Stimulated activated CD4-positive, alpha-beta T cell treated with anti-CD3 and anti-CD28 coated beads, Interleukin-4, amount 100 ng/mL, for 4 hours (primary cell): ENCODE measurements at places on chromosomes 2 and 18.

DNA sequence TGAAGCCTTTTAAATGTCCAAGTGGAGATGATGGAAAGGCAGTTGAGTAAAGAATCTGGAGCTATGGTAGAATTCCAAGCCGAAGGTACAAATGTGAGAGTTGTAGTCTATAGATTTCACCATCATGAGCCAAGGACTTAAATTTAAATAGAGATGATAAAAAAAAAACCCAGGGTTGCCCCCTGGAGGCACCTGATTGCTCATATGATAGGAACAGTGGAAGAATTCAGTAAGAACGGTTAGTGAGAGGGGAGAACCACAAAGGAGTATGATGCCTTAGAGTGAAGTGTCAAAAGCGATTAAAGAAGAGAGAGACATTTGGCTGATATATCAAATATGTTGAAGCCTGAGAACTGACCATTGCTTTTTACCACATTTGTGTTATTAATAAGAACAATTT, 11.9 kb downstream of the NYAP2 start:
- DNase-seq = no peak

DNA sequence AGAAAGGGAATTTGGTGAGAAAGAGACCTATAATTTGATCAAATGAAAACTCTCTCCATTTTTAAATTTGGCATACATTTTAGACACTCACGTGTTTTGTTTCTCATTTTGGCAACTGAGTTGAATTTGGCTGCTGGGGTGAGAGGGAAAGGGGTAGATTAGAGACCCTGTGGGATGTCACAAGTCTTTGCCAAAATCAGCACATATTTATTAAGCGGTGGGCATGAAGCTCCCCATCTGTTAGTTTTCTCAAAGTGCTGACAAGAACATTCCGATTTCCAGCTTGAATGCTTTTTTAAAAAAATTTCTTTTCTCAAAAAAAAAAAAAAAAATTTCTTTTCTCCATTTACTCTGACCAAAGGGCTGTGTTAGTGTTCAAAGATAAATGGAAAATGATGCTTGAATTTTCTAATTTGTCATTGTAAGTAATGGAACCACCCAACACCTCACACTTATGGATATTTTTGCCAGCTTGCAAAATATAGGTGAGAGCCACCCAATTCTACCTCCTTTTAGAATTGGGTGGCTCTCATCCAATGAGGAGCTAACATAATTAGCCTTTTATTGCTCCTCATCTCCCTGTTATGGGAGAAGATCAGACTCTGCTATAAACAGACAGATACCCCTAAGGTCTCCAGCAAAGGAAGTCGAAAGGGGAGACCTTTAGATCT, 222.9 kb upstream of the FN1 start:
- no peak for DNase-seq

DNA sequence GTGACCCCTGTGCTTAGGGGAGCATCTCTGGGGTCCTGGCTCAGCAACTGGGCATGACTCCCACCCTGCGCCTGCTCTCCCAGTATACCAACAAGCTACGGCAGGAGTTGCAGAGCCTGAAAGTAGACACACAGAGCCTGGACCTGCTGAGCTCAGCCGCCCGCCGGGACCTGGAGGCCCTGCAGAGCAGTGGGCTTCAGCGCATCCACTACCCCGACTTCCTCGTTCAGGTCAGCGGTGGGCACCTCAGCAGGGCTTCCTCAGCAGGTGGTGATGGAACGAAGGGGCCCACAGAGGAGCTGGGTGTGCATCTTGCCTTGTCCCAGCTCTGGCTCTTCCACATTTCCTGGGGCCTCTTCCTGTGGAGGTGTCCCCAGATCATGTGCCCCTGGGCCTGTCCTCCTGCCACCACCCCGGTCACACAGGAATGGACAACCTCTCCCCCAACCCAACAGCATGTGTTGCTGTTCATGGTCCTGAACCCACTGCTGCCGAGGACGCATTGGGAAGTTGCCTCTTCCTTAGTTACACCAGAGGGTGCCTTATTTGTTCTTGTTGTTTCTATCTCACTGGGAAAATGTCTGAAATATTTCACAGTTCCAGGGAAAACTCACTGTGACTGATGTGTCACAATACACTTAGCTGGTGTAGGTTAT, 10.8 kb downstream of the PROM2 start:
- no peak for DNase-seq

DNA sequence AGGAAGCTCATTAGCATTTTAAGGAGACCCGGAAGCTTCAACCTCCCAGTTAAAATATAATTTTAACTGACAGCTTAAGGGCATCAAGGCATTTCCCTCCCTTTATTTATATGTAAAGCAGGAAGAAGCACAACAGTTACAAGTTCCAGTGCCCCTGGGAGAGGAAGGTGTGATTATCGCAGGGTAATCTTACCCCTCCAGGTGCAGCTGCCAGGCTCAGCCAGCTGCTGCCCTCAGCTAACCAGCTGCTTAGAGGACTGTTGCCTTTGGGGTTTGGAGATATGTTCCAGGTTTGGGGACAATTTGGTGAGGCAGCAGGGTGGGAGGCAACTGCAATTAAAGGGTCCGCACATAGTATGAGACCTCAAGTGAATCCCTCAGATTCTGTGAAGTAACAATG, 55.3 kb upstream of the SETBP1 start:
- DNase-seq = no peak

DNA sequence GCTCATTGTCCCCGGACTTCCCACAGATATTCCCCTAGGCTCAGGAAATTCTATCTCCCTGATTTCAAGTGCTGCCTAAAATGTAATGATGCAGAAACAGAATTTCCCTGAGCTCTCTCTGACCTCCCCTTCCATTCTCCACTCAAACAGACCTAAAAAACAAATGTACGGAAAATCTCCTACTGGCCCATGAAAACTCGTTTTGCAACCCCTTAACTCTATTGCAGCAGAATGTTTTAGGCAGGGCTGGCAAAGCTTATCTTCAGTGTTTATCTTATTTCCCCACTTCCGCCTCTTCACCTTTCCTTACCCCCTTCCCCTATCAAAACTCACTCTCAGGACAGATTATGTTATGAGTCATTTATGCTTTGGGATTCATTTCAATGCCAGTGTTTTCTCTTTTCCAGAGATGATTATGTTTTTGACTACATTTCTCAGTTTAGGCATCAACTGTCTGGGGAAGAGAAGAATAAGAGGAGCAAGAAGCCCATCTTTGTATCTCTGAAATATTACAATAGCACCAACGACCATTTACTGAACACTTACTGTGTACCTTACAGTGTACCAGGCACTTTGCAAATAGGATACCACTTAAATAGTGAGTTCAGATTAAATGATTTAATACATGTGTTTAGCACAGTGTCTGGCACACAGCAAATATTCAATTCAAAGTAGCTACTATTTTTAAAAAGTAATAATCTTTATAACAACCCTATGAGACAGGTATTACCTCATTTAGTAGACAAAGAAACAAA, 53.9 kb upstream of the STPG4 start:
- no peak for DNase-seq

DNA sequence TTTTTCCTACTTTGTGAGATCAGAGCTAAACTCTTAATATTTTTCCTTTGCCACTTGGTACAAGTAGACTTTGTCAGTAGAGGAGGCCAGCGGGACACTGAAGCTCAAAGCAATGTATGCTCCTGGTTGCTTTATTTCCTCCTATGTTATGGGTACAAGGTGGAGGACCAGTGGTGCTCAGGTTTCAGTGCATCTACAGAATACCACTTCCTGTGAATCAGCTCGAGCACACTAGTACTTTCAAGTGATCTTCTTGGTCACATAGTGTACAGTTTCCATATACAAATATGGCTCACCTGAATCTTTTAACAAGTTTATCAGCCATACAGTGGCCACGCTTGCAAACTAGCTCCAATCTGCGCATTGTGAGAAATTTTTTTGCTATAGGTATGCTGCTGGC, 1674.8 kb upstream of the TMEFF2 start:
- DNase-seq = no peak

- no peak for DNase-seq
These were observed 53.6 kb downstream of the STRN start for GRCh38 chr2:36912695-36913094.

GRCh38 chr2:113009622-113010021, 4.4 kb downstream of the IL36A start:
- DNase-seq = no peak

GRCh38 chr2:167005096-167005495, 116.8 kb downstream of the XIRP2 start:
- DNase-seq = no peak

DNA sequence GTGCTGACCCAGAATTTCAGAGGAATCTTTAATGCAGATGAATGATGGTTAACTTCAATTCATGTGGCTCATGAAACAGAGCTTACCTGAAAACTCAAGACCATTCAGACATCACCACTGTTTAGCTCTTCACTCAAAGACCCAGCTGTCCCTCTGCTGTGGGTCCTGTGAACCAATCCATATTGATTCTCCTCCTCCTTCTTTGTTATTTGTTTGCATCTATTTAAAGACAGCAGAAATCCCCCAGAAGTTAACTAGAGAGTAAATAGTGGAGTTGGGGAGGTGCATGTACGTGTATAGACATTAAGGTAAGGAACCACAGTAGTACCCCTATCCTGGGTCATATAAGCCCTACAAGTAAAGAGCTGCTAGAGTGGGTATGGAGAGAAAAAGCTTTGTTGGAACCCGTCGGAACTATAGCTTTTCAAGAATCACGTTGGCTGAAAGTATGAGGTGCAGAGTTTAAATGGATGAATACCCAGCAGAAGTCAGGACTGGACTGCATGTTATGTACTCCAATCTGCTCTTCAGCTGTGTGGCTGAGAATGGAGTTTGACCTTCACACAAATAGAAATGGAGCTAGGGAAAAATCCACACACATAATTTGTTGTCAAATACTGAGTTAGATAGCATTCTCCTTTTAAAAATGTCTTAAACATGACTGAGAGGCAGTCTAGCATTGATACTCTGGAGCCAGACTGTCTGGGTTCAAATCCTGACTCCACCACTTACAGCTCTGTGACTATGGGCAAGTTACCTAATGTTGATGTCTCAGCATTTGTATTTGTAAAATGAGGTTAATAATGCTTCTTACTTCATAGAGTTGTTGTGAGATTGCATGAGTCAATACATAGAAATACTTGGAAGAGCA, 81.7 kb upstream of the HK2 start:
- DNase-seq = no peak

- no peak for DNase-seq
These were observed 79.8 kb downstream of the RHOB start for GRCh38 chr2:20526708-20527107.
